ENCODE measurements at places on chromosomes 2 and 18.
A peak's percentile ranks its signal among the peaks of the same experiment; 100 is the strongest.

DNA sequence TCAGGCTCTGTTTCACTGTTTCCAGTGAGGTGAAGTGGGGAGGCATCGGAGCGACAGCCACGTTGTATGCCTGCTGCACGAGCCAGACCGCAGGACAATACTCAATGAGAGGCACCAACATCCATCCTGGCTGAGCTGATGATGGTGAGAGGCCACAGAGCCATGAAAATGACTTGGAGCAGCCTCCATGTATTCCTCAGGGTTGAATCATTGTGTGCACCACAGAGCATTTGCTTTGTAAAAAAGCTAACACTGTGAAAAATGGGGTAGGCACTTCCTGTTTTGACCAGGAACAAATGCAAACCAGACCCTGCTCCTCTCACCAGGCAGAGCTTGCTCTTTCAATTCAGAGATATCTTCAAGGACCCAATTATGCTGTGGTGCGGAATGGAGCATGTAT is 87.2 kb downstream of the LPIN1 start:
- no peak for ATAC-seq

GRCh38 chr2:61426267-61426897 is 44.5 kb downstream of the USP34 start:
- ATAC-seq = peak; percentile 88

- no peak for ATAC-seq
These were observed 1884.0 kb upstream of the CELF4 start for GRCh38 chr18:39449566-39449965.

GRCh38 chr2:190701586-190701985 is 52.7 kb downstream of the NAB1 start:
- ATAC-seq = no peak

DNA sequence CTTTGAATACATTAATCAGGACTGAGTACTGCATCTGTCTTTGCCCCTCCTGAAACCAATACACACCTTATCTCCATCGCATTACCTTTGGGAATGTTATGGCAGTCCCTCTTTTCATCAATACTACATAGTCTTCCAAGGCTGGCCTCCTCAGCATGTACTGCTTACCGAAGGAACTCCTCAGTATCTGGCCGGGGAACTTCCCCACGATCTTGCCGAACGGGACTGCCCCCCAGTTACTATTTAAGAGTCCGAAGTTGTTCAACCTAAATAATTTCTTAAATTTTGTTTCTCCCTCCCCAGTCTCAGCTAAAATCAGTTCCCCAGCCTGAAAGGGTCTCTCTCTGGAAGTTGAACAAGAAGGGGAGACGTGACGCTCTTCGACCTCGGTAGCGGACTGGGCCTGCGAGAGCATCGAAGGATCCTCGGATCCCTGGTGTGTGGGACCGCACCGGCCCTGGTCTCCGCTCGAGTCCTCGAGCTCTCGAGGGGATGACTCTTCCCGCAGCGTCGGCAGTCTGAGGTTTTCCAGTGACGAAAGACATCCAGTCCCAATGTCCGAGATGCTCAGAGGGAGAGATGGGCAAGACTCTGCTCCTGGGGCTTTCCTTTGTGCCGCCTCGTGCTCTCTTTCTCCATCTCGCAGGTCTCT is 489 bp downstream of the TRMT61B start:
- peak; percentile 6 for ATAC-seq

GRCh38 chr2:102069311-102069974 is 73.1 kb upstream of the IL1R1 start:
- no peak for ATAC-seq

DNA sequence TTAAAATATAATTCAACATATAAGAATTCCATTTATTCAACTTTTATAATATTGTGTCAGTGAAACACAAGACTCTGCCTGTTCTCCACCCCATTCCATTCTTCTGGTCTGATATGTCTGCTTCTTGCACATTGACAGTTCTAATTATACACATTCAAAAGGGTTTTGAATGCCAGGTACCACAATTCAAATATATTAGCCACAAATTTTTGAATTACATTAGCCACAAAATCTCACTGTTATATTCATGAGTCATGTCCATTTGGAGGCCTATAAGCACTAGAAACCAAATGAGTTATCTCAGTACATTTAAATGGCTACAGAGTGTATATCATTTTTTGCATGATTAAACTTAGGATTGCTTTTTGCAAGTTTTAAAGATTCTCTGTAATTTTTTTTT is 72.1 kb downstream of the CCDC150 start:
- no peak for ATAC-seq

GRCh38 chr2:217468042-217468830 is 534.6 kb downstream of the TNS1 start:
- no peak for ATAC-seq

GRCh38 chr2:162198239-162198638 is 45.0 kb downstream of the FAP start:
- no peak for ATAC-seq

DNA sequence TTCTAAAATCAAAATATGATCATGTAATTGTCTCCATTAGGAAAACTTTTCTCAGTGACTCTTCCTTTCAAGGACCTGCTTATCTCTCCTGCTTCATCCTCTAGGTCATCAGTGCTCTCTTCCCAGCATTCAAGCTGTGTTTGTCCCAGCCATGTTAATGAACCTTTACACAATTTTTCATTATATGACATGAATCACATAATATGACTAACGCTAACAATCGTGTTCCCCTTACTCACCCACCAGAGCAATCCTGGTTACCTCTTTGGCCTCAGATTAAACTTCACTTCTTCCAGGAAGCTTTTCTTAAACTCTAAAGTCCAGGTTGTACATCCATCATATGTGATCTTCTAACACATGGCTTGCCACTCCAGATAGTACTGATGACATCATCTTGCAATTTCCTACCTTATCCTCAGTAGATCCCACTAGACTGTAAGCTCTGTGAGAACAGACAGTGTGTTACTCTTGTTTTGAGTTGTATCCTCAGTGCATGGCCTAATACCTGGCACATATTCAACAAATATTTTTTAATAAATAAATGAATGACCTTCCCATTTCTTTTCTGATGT is 882.9 kb upstream of the ZEB2 start:
- no peak for ATAC-seq

DNA sequence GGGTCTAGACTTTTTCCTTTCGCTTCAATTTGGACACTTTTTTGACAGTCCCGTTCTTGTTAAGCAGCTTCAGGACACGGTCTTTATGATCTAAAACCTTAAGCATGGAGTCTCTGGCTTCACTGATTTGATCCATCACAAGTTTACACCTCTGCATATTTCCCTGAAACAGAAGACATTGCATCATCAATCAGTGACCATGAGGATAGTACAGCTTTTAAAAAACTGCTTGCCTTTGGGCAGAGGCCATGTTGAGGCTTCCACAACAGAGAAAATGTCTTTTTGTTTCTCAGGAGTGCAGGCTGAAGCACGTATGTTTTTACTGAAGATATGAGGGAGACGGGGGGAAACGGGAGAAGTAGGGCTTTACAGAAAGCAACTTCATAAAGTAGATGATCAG is 56.2 kb upstream of the AMMECR1L start:
- ATAC-seq = no peak

DNA sequence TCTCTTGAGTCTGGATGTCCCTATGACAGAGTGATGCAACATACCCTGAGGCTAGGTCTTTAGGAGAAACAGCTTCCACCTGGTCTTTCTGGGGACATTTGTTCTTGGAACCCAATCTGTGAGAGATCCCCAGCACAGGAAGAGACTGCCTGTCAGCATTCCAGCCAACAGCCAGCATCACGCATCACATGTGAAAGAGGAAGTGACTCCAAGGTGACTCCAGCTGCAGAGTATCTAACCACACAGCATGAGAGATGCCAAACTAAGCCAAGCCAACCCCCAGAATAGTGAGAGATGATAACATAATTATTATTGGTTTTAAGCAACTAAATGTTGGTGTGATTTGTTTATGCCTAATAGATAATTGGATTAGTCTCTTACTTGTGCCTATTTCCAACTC is 35.7 kb downstream of the C18orf63 start:
- no peak for ATAC-seq

- no peak for ATAC-seq
These were observed 31.0 kb downstream of the TANC1 start for GRCh38 chr2:158999458-158999857.

GRCh38 chr2:240966457-240966905 is 31.9 kb upstream of the SNED1 start:
- no peak for ATAC-seq

DNA sequence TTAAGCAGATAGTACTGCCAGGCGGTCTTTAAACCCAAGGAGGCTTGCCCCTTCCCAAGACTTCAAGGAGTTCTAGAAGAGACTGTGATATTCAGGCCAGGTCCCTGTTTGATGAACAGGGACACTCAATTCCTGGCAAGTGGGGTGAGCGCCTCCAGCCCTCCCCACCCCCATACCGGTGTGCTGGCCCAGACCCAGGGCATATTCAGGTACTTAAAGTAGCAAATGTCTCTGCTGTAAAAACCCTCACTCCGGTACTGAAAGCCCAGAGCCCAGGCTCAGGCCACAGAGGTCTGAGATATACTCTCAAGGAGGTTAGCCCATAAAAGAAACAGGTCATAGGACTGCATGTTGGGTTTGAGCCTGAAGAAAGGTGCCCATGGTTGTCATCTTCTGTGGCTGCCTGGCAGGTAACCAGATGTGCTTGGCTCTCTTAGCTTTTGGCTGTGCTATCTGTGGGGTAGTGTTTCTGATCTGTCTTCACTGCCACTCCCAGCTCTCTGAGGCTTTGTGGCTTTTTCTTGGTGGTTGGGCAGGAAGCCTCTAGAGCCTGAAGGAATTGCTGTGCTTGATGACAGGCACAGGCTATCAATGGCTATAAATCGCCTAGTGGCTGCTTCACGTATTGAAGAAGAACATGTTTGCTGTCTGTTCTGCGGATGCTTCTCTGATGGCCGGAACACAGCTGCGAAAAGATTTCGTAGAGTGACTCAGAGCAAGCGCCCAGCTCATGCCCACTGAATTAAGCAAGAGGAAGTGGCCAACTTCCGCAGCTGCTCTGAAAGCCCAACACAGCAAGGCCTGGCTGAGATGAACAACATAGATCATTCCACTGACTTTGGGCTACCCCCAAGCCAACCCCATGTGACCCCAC is 63.3 kb upstream of the ALPP start:
- peak; percentile 92 for ATAC-seq

- no peak for ATAC-seq
These were observed 141.0 kb upstream of the KCTD1 start for GRCh38 chr18:26689226-26689879.

DNA sequence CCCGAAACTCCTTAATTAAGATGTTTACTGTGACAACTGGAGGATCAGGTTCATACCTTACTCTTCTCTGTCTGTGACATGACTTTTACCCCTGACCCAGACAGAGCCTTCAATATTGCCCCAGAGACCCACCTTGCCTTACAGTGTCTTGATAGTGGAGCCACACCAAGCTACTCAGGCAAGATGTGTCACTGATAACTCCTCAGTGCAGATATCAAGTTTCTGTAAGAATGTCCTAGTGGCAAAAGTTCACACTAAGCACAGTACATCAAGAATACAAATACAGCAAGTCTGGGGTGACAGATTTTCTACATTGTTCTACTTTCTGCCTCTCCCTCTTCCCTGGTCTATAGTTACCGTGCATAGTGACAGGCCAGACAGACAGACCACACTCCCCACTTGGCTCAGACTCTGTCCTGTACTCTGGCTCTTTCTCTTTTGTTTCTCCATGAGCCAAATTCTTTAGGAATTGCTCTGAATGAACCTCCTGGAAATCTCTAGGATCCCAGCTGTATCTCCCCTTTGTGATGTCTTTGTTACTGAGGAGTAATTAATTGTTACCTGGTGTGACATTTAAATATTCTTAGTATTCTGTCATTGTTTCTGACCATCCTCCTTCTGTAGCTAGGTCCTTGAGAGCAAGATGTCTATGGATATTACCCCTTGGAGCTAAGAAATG is 24.1 kb upstream of the APOB start:
- no peak for ATAC-seq

DNA sequence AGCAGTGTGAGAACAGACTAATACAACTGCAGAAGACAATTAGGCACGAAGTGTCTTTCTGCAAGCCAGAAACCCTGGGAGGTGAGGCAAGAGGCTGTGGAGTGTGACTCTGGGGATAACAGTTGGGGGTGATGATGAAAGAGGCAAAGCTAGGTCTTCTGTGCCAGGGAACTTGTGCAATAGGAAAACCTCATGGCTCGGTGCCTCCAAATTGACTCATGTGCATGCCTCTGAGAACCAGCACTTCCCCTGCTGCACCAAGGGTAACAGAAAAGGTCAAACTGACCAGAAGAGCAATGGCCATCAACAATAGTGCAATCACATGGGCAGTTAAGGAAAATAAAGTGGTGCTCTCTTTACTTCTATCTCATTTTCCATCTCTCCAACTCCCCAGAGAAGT is 136.4 kb downstream of the SCG2 start:
- ATAC-seq = no peak

- ATAC-seq = no peak
These were observed 1.4 kb downstream of the OLA1 start for GRCh38 chr2:174246944-174247381.

DNA sequence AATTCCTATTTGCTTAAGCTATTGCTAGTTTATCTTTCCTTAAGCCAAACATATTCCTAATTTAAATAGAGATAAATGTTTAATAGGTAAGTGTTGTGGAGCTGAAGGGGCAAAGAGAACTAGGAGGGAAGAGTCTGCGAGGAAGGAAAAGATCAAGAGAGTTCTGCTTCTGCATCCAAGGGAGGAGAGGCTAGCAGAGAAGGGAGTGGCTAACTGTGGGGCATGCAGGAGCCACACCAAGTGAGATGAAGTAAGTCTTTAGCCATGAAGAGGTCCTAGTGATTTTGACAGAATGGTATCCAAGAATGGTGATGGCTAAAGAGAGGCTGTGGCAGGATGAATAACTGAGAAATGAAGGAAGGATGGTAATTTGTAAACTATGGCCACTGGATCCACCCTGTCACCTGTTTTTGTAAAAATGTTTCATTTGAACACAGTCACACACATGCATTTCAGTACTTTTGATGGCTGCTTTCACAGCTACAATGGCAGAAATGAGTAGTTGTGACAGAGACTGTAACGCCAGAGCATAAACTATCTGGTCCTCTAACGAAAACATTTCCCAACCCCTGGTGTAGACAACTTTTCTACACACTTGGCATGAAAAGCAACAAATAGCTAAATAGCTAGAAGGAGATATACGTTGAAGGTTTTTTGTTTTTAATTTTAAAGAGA is 15.6 kb downstream of the TPGS2 start:
- no peak for ATAC-seq

DNA sequence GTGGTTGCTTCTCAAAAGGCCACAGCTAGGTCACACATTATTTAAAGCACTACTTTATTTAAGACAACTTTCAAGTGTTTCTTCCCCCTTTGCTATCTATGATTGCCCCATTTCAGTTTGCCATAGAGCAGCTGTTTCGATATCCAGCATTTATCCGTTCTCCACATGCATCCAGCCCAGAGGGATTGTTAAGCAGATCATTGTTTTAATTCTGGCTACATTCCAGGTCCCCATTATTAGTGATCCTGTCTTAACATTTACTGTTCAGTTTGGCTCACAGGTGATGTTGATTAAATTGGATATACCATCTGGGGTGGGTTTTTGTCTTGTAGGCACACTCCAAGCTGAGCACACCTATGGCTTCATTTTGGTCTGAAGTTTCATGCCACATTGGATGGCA is 638.7 kb downstream of the ZEB2 start:
- ATAC-seq = no peak

All from activated CD4-positive, CD25-positive, alpha-beta regulatory T cell treated with anti-CD3 and anti-CD28 coated beads, Interleukin-2, amount 50 U/mL, for 24 hours (primary cell).